ENCODE measurements at places on chromosomes 7 and 10.

GRCh38 chr7:69575651-69576050 lies 22.6 kb upstream of the AUTS2 start:
- DNase-seq, result no peak

GRCh38 chr10:68121020-68121743 lies 11.9 kb downstream of the MYPN start:
- no peak for DNase-seq

GRCh38 chr10:80622153-80622552 lies 84.5 kb downstream of the SH2D4B start:
- DNase-seq, result no peak

GRCh38 chr10:12597788-12598765 lies 248.7 kb downstream of the CAMK1D start:
- peak; percentile 35 for DNase-seq

DNA sequence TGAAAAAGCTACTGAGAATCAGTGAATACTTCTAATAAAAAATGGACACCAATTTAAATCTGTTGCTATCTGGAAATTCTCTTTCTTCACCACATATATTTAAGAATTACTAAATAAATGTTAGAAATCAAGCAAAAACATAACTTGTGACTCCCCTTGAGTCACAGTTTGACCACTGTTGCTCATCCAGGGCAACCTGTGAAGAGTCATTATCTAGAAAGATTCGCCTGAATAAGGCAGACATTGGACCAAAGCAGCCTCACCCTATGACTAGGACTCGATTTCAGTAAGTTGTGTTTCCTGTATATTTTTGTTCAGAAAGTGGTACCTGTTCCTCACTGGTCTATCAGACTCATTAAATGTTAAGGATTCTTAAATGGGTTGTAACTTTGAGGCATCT lies 572.4 kb downstream of the ATRNL1 start:
- no peak for DNase-seq

DNA sequence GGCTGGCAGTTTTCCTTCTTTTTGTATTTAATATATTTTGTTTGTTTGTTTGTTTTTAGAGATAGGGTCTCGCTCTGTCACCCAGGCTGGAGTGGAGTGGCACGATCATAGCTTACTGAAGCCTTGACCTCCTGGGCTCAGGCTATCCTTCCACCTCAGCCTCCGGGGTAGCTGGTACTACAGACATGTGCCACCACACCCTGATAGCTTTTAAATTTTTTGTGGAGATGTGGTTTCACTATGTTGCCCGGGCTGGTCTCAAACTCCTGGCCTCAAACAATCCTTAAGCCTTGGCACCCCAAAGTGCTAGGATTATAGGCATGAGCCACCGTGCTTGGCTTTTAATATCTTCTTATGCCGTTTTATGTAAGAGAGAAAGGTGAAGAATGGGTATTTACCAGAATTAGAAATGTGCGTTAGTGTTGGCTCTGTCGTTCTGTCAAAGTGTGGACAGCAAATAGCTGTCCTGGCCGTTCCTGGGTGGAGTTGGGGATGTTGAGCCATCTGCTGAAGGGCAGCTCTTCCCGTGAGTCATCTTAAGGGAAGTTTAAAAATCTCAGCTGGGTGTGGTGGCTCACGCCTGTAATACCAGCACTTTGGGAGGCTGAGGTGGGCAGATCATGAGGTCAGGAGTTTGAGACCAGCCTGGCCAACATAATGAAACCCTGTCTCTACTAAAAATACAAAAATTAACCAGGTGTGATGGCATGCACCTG lies 14.8 kb downstream of the OGDH start:
- DNase-seq, result no peak

- no peak for DNase-seq
These were observed 359.4 kb downstream of the GALNT17 start for GRCh38 chr7:71491336-71491735.

- no peak for DNase-seq
These were observed 139.5 kb downstream of the ST7 start for GRCh38 chr7:117092785-117093184.

DNA sequence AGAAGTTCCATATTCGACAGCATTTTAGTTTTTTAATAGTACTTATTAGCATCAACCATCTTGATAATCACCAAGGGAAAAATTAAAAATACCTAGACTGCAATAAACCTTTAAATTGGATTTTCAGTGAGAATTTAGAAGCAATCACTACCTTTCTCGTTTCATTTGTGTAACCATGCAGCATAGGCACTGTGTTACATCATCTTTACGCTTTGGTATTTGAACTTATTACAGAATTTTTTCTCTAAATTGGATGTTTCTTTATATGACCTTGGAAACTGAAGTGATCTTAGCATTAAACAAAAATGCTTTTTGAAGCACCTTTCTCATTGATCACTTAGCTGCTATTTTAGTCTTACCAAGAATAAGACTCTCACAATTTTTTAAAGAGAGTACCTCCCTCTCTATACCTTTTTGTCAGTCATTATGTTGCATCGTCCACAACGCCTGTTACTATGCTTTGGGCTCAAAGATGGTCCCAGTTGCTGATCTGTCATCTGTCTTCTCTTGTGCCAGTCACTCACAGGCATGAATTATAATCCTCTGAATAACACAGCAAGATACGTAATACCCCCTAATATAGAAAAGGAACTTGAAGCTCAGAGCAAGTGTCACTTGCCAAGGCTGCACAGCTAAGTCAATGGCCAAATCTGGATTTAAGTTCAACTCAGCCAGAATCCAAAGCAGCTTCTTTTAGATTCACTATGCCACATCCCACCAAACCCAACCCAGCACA lies 19.6 kb upstream of the ASCC1 start:
- no peak for DNase-seq

GRCh38 chr7:147485660-147486210 lies 1104.8 kb upstream of the C7orf33 start:
- no peak for DNase-seq

DNA sequence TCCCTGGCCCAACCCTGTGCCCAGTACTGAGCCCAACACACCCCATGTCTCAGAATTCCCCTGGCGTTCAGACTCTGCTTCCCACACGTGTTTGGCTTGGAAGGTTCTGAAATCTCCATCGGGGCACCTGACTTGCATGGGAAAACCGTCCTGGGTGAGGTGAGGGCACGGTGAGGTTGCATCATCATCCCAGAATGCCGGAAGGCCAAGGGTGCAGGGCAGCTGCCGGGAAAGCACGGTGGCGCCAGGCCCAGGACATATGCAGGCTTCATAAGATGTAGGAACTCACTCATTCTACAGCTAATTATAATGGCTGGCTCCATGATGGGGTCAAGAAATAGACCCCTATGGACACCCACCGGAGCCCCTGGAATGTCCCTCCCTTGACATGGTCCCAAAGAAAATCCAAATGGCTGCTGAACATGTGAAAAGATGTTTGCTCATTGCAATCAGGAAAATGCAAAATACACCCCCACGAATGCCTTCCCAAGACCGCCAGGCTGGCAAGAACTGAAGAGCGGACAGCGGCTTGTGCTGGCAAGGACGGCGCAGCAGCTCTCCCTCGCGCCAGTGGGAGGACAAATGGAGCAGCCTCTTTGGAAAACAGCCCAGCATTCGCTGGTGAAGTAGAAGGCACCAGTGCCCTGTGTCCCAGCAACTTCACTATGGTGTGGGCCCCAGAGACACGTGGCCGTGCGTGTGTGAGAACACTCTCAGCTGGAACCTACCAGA lies 2.3 kb downstream of the KNDC1 start:
- no peak for DNase-seq

DNA sequence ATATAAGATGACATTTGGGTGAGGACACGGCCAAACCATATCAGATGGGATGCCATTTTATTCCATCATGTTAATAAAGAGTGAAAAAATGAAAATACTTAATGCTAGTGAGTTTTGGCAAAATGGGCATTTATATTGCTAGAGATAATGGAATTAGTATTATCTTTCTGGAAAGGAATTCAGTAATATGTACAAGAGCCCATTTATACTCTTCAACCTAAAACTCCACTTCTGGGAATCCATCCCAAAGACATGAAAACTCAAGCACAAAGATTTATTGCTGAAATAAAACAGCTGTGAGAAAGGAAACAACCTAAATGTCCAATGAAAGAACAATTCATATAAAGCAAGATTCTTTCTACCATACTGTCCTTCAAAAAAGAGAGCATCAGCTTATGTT lies 96.0 kb upstream of the TMEM168 start:
- DNase-seq, result no peak

DNA sequence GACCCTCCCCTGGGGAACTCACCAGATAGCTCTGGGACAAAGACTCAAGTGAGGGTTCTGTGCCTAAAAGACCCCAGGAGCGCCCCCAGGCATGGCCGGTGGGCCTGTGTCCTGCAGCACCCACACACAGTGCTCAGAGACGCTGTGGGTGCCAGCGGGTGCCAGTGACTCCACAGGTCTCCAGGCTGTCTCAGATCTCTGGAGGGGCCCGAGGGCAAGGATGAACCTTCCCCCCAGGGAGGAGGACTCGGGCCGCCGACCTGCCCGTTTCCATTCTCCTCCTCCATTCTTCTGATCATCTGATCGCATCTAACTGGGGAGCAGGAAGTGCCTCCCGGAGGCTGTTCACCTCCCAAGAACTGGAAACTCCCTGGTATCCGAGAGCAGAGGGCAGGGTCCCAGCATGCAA lies 980 bp downstream of the ADAM8 start:
- no peak for DNase-seq

DNA sequence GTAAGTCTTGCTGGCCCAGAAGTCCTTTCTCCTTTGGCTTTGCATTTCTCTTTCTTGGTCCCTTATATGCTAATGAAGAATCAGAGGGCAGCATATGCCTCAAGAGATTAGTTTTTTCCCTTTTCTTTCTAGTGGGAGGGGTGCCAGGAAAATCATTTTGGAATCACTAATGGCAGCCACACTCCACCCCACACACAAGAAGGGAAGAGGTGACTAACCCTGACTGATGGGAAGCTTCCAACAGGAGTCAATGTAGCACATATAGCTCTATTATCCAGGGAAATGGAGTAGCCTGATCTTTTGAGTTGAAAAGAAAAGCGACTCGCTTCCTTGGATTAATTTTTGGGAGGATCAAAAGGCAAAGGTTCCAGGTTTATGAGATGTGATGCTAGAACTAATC lies 225.3 kb downstream of the KIF20B start:
- DNase-seq, result no peak

DNA sequence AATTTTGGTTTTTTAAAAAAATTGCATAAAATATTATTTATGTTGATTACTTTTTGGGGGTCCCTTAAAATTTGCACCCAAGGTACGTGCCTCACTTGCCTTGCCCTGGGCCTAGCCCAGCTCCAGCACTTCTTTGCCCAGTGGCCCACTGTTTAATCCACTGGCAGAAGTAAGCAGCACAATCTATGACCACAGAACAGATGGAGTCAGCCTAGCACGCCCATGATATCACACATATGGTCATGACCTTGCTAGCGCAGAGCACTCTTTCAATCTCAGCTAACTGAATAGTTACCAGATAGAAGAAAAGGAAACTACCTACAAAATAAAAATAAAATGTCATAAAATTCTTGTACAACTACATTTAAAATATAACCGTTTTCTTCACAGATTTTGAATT lies 5.6 kb downstream of the OGA start:
- DNase-seq, result no peak

- DNase-seq, result no peak
These were observed 67.5 kb upstream of the LRRC17 start for GRCh38 chr7:102845346-102845745.

GRCh38 chr7:37108615-37109014 lies 340.0 kb downstream of the ELMO1 start:
- DNase-seq, result no peak

DNA sequence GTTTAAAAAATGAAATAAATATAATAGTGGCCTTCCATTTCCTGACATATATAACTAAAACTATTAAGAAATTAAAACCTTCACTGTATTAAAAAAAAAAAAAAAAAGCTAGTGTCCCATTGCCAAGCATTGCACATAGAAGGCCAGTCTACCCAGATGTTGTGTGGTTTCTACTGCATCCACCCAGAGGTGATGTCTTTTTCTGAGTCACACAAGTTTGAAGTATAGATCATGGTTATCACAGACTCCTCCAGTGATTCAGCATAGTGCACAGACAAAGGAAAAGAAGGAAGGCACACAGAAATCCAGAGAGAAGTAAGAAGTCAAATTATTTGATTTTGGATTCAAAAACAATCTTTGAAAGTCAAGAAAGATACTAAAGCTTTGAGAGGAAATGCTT lies 429.0 kb downstream of the ETV1 start:
- no peak for DNase-seq

GRCh38 chr7:127884066-127884559 lies 147.1 kb downstream of the LRRC4 start:
- no peak for DNase-seq

- DNase-seq, result no peak
These were observed 219.6 kb downstream of the ELFN1 start for GRCh38 chr7:1889556-1890181.

DNA sequence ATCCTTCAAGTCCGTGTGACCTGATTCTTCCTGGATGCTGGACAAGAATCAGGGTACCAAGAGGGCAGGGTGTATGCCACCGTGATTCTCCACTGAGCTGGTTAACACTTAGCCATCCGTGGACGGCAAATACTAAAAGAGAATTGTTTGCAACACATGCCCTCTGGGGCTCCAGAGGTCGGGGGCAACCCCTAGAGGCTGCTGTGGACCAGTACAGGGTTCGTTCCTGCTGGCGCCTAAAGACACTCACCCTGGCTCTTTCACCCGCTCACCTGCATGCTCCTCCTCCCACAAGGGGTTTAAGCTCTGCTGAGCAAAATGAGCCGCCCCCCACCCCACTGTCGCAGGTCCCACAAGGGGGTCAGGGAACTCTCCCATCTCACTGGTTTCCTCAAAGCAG lies 148.7 kb upstream of the ITGB1 start:
- no peak for DNase-seq

DNA sequence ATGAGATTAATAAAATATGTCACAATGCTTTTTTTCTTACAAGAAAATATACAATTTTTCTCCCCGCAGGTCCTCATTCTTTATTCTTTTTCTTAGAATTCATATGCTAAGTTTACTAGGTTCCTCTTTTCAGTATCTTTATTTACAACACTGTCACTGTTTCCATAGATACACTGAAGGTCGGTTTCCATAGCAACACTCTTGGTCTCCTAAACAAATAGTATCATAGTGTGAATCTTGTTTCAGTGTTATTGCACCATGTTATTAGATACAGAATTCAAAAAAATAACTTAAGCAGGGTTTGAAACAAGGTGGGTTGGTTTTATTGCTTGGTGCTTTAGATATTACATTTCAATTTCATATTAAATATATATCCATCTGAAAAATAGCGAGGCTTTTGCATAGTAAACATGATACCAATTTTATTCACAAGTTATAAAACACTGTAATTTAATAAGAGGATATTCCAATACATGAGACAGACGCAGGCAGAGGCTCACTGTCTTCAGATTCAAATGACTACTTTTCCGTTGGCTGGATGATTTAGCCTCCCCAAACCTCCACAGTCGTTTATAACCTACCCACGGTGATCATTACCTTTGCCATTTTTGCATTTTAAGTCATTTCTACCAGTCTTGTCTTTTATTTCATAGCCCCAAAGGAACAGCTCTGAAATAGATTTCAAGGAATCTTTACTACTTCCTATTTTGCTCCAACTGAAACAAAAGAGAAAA lies 88.9 kb upstream of the KLF6 start:
- DNase-seq, result peak; percentile 37

All from NCI-H1436 treated with DMSO at 0.1 percent for 48 hours (cell line).